ENCODE measurements at places on chromosomes 1 and 21.

- DNase-seq: no peak
Observed at GRCh38 chr1:155049651-155050559, 1.2 kb upstream of the ADAM15 start.

- no peak for DNase-seq
Observed at GRCh38 chr1:108505763-108506070, 54.2 kb upstream of the EEIG2 start.

DNA sequence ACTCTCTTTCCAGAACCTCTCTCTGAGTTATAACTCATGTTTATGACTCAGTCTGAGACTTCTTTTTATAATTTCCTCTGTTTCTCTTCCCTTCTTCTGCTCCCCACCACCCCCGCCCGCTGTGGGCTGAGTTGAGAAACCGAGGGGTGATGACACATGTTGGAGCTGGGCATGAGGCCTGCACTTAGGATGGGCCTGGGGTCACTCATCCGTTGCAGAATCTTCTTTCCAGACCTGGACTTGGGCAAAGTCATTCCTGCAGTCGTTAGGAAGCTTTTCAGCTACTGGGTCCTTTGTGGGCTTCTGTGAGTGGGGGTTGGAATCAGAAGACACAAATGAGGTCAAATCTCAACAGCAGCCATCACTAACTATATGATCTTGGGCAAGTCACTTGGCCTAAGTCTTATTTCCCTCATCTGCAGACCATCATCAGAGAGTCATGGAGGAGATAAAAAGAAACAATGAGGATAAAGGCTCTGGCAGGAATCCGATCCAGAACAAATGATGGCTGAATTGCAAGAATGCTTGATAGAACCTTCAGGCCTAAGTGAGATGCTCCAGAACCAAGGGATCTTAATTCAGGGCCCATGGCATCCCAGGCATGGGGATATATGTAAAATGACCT is 53.4 kb downstream of the RPS6KA1 start:
- DNase-seq: no peak

DNA sequence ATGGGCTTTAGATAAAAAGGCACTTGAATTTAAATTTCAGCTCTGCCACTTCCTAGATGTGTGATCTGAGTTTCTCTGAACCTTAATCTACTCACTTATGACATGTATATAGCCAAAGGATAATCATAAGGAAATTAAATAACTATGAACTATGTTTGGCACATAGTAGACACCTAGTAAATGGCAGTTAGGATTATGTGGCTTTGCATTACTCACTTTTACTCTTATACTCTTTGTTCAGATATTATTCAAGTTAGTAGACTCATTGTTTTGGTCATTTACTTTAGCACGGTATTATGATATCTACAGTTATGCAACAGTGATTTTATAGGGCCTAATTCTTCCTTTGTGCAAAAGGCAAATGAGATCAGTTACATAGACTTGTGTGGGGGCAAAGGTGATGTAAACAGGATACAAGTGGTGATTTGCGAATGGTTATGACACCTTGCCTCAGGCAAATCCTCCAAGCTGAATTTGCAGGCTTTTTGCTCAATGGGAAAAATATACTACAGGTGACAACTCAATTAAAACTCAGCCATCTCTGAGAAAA is 297.2 kb upstream of the PBX1 start:
- no peak for DNase-seq

DNA sequence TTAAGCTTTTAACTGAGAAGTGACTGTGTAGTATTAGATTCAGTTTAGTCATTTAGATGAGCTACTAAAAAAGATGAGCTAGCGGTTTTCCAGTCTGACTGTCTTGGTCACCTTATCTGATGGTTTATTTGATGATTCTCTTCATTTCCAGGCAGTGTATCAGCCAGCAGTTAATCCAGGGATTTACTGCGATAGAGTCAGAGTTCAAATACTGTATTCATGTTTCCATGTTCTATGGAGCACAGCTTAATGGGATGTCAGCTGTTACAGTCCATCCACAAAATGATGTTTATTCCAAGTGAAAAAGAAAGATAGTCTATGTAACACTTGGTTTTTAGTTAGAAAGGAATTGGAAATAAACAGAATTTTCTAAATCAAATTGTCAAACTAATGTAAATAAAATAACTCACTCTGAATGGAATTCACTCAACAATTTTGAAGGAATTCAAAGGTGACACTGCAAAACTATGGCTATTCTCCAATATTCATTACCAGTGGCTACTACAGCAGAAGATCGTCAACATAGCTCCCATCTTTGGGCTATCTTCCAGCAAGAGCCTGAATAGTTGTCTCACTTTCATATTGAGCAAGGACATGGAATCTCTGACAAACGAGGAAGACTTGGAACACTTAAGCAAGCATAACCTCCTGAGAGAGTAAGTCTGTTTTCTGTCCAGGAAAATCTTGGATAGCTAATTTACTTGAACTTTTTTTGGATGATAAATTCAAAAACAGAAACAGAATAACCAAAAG is 54.6 kb upstream of the DPT start:
- DNase-seq: no peak

DNA sequence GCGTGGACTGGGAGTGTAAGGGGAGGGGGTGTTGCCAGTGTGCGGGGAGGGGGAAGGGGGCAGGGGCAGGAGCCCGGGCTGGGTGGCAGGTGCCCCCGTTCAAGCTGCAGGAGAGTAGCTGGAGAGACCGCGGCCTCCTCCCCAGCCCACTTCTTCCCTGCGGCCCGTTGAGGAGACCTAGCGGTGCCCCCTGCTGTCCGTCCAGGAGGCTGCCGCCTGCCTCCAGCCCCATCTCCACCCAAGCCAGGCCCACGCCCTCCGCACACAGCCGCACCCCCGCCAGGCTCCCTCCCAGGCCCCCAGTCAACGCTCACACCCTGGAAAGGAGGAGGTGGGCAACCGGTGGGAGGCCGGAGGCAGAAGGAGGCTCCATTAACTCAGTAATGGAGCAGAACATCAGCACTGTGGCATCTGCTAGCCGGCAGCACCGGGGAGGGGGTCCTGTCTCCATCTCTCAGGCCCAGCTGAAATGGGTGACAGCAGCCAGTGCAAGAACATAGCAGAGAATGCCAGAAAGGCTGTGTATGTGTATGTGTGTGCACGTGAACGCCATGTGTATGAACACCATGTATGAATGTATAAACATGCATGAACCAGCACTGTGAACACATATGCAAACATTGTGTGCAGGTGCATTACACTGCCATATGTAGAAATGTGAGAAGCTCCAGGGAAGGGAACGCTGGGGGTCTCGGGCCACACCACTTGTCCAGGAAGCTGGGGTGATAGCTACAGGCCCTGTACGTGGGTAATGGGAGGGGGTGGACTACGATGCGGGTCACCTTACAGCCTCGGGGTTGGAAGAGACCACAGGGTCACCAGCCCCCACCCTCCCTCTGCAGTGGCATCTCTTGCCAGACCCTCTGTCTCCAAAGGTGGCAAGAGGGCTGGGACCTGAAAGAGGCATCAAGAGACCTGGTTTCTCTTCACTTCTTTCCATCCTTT is 84.6 kb downstream of the SYT2 start:
- DNase-seq: no peak

DNA sequence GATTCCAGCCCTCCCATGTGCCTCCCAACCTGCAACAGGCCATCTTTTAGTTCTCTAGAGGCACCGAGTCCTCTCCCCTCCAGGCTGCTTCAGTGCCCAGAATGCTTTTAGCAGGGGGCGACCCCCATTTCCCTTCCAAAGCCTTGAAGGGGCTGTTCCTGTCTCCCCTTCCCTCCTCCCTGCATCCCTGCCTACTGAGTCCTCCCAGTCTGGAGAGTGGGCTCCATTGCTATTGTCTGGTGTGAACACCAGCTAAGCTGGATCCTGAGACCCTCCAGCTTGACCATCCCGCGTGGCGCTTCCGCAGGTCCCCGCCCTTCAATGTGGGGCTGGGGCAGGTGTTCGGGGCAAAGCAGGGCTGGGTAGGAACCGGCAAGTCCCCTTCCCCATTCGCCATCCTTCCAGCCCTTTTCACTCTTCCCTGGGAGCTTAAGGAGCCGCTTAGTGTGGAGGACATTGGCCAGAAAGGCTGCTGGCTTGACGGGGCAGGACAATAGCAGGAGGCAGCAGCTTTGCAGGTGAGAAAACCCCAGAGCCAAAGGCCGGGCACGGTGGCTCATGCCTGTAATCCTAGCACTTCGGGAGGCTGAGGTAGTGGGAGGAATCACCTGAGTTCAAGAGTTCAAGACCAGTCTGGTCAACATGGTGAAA is 32.2 kb downstream of the PADI6 start:
- DNase-seq: no peak

- no peak for DNase-seq
Observed at GRCh38 chr1:156747742-156748669, 3.5 kb downstream of the HDGF start.

DNA sequence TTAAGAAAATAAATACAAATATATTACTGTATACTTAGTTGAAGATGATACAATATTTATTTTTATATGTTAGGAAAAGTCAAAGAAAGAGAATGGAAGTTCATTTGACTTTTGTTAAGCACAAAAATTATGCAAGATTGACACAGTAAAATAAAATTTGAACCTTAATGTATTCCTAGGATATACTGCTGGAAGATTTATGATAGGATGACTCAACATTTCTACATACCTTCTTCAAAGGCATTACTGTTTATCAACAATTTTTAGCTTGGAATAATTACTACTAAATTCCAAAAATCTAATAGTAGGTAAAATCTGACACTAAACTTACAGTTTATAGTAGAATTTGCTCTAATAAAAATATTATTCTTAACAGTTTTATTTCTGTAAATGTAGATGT is 257.3 kb upstream of the ADAMTS5 start:
- no peak for DNase-seq

Measured in effector memory CD4-positive, alpha-beta T cell (primary cell).